ENCODE measurements at places on chromosomes 7 and 10. TPM values are rescaled to one million over a fixed set of nuclear protein-coding genes. Genes with fewer than 3 reads are reported as not detected.
A peak's percentile ranks its signal among the peaks of the same experiment; 100 is the strongest.

AFAP1L2 gene
- 13.3 TPM for total RNA-seq

DNA sequence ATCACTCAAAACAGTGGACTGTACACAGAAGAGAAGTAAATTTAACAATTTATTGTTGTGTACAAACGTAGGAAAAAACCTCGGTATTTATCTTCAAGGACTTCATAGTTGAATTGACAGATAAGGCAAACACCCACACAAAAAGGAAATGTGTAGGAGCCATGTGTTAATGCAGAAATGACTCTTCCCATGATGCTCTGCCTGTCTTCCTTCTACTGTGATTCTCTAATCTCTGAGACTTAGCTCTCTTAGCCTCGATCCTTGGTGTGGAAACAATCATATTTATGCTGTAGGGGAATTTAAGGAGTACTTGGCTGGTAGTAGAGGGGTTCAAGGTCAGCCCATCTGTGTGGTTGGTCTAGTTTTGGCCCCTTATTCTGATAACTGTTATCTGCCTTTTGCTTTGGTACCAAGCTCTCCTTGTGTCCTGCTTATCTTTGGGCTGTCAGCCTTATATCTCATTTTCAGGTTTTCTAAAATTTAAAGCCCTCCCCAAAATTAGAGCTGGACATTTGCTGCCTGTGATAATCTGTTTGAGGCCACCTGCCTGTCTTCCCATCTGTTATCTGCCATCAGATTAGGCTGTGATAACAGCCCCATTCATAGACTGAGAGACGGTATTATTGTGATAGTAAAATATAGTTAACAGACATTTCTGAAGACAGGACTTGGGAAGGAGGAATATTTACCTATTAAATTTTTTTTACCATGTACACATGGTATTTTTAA is 81.7 kb downstream of the GPR85 start:
- H3K36me3 ChIP-seq = no peaks in the 10 kb centered on the region
- H3K4me3 ChIP-seq = no peak overlapping the region
- H3K4me1 ChIP-seq = no peaks in the 10 kb centered on the region
- no peak overlapping the region for H3K27ac ChIP-seq
- no peaks in the 10 kb centered on the region for H3K27me3 ChIP-seq

NXPH1 gene
- total RNA-seq = not detected

NANOS1 gene
- total RNA-seq = 5.4 TPM

ELMO1 gene
- total RNA-seq = 66.0 TPM

GRCh38 chr7:4111166-4111565 is 570.9 kb upstream of the FOXK1 start:
- H3K4me3 ChIP-seq = no peak overlapping the region
- no peaks in the 10 kb centered on the region for H3K4me1 ChIP-seq
- H3K27ac ChIP-seq = no peak overlapping the region
- H3K36me3 ChIP-seq = peaks cover 3% of the 10 kb centered on the region

DNA sequence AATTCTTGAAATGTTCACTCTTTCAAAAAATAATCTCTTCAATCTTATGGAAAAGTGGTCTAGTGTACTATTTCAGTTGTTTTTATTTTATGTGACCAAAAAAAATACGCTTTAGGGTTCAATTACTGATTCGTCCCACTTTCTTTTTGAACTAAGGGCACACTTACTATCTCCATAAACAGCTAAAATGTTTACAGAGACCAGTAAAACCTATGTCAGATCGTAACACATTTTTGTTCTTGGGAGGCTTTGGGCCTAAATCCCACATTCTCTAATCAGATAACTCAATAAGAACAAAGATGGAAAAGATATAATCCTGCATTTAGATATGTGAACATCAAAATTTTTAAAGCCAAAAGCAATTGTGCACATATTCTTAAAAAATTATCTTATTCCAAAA is 29.8 kb upstream of the EPC1 start:
- H3K27ac ChIP-seq = peak overlapping the region; percentile 70
- no peaks in the 10 kb centered on the region for H3K27me3 ChIP-seq
- DNase-seq = no peak
- no peaks in the 10 kb centered on the region for H3K36me3 ChIP-seq

- H3K27me3 ChIP-seq = no peaks in the 10 kb centered on the region
- no peak for DNase-seq
- no peaks in the 10 kb centered on the region for H3K36me3 ChIP-seq
- no peaks in the 10 kb centered on the region for H3K4me1 ChIP-seq
- H3K4me3 ChIP-seq = no peak overlapping the region
Measured at GRCh38 chr7:146175716-146176115, 59.1 kb downstream of the CNTNAP2 start.

- no peak overlapping the region for H3K4me3 ChIP-seq
- no peak for DNase-seq
- H3K36me3 ChIP-seq = no peaks in the 10 kb centered on the region
- H3K27ac ChIP-seq = no peak overlapping the region
- no peaks in the 10 kb centered on the region for H3K4me1 ChIP-seq
Measured at GRCh38 chr10:23294638-23295247, 49.9 kb downstream of the C10orf67 start.

DNA sequence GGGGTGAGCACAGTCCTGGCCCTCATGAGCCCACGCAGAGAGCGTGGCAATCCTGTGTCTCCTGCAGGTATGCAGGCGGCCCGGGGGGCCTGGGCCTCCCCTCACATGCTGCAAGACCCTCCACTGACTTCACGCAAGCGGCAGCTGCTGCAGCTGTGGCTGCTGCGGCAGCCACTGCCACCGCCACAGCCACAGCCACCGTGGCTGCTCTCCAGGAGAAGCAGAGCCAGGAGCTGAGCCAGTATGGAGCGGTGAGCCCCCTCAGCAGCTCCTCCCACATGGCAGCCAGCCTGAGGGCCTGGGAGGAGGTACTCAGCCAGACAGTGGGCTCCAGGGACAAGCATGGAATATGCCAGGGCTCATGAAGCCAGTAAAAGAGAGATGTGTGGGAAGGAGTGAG is 8.7 kb downstream of the ZMIZ2 start:
- H3K4me1 ChIP-seq = peaks cover 24% of the 10 kb centered on the region
- no peak for DNase-seq
- H3K4me3 ChIP-seq = no peak overlapping the region

DNA sequence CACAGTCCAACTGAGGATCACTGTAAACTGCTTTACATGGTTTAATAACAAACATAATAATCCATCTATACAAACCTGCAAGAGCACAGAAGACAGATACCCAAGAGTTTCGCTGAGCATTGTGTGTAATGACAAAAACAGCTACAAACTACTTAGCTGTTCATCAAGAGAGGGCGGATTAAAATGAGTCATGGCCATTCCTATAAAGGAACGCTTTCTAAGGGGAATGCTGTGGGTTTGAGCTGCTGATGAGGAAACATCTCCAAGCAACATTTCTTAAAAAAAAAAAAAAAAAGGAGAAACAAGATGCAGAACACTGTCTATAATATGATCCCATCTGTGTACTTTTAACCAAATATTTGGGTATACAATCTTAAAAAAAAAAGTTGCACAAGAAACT is 33.8 kb downstream of the VOPP1 start:
- H3K36me3 ChIP-seq = no peaks in the 10 kb centered on the region
- H3K4me1 ChIP-seq = peaks cover 20% of the 10 kb centered on the region
- no peak overlapping the region for H3K4me3 ChIP-seq
- H3K27me3 ChIP-seq = no peaks in the 10 kb centered on the region

DNA sequence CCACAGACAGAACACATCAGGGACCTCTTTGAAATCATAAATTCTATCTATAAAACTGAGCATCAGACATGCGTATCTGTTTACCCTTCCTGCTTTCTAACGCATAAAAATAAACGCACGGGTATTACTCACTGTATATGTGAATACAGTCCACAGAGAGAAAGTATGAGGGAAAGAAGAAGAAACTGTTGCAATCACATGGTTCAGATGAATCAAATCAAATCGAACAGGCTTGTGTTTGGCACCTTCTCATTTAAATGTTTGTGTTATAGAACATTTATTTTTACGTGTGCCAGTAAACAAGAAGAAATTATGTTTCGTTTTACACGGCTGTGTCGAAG is 322.0 kb downstream of the FRMD4A start:
- H3K36me3 ChIP-seq = no peaks in the 10 kb centered on the region
- H3K27me3 ChIP-seq = no peaks in the 10 kb centered on the region
- H3K27ac ChIP-seq = no peak overlapping the region
- no peak for DNase-seq
- H3K4me1 ChIP-seq = peaks cover 4% of the 10 kb centered on the region

GRCh38 chr10:17891435-17891834 is 60.3 kb upstream of the SLC39A12 start:
- no peak overlapping the region for H3K4me3 ChIP-seq
- no peaks in the 10 kb centered on the region for H3K36me3 ChIP-seq
- H3K4me1 ChIP-seq = no peaks in the 10 kb centered on the region

DNA sequence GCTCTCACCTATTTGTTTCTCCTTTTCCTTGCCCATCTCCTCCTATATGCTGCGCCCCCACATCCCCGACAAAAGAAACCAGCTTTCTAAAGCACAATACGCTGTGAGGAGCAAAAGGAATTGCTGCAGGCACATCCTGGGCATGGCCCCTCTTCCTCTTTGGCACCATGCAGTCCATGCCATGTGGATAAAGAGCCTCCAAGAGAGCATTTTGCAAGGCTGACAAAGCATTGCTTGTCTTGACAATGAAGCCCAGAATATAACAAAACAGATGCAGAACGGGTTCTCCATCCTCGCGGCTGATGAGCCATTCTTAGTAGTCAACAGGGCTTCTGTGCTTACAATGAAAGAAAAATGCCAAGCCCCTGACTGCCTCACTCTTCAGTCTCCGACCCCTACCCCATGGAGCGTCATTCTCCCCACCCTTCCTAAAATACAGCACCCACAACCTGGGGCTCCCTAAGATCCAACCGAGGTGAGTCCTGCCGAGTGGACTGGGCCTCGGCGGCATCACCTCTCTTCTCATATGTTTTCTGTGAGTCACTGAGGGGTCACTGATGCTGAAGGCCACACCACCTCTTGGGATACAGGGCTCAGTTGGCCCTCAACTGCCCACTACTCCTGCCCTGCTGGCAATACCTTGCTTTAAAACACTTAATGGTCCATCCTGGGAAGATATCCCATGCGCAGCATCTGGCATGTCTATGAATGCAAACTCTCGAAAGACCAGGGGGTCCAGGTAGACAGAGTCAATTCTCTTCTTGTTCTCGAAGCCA is 47.5 kb downstream of the GSDME start:
- H3K27ac ChIP-seq = no peak overlapping the region
- DNase-seq = no peak
- H3K4me3 ChIP-seq = no peak overlapping the region

GRCh38 chr7:95601316-95601715 is 5.0 kb upstream of the PDK4 start:
- H3K27me3 ChIP-seq = no peaks in the 10 kb centered on the region
- H3K27ac ChIP-seq = no peak overlapping the region
- no peak overlapping the region for H3K4me3 ChIP-seq
- H3K4me1 ChIP-seq = peaks cover 19% of the 10 kb centered on the region

- H3K27ac ChIP-seq = no peak overlapping the region
- H3K4me3 ChIP-seq = no peak overlapping the region
- H3K36me3 ChIP-seq = no peaks in the 10 kb centered on the region
- H3K27me3 ChIP-seq = no peaks in the 10 kb centered on the region
- no peak for DNase-seq
- H3K4me1 ChIP-seq = peaks cover 2% of the 10 kb centered on the region
Measured at GRCh38 chr7:113339661-113340060, 221.3 kb upstream of the SMIM30 start.

Data from thoracic aorta (tissue), 2 donors.